ENCODE measurements at places on chromosomes 7 and 10.
A peak's percentile ranks its signal among the peaks of the same experiment; 100 is the strongest.

DNA sequence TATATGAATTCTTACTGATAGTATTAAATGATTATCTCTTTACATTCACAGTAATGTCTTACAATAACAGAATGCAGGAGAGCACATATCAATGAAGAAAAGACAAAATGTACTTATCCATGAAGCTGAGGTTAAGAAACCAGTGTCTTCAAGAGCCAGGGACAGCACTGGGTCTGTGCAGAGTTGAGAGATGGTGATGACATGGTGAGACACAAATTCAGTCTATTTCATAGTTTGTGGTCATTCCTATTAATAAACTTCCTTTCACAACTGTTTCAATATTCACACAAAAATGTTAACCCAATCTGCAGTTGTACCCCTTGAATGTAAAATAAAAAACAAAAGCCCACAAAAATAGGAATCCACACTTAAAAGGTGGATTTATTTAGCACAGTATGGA lies 5.3 kb upstream of the MAGI2 start:
- no peak for DNase-seq

DNA sequence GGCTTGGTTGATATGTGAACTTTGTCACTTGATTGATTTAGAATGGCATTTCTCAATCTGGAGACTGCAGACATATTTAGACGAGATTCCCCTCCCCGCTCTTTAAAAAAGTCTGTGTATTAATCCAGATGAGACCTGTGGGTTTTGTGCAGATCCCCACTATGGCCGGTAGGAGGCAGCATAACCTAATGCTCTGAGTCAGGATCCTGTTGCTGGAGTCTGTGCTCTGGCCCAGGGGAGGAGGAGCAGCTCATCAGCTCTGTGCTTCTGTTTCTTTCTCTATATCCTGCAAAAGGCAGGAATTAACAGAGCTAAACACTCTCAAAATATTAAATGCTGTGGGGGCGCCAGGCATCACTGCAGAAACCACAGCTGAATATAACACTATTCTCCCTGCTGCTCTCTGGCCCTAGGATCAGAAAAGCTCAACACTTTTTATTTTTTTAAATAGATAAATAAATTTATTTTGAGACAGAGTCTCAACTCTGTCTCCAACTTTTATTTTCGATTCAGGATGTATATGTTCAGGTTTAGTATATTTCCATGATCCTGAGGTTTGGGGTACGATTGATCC lies 23.9 kb upstream of the SEPHS1 start:
- DNase-seq: no peak

- no peak for DNase-seq
These were observed 164.9 kb downstream of the GFRA1 start for GRCh38 chr10:116108095-116108494.

- no peak for DNase-seq
These were observed 393 bp upstream of the DNAJC1 start for GRCh38 chr10:22003964-22004281.

DNA sequence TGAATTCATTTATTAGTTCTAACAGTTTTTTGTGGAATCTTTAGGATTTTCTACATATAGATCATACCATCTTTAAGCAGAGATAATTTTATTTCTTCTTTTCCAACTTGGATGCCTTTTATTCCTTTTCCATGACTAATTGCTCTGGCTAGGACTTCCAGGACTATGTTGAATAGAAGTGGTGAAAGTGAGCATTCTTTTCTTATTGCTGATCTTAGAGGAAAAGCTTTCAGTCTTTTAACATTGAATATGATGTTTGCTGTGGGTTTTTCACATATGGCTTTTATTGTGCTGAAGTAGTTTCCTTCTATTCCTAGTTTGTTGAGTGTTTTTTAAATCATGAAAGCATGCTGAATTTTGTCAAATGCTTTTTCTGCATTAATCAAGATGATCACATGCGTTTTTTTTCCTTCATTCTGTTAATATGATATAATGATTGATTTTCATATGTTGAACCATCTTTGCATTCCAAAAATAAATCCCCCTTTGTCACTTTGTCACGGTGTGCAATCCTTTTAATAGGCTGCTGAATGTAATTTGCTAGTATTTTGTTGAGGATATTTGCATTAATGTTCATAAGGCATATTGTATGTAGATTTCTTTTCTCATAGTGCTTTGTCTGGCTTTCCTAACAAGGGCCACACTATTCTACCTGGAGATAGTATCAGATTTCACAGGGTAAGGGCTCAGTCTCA lies 92.9 kb downstream of the ZNF467 start:
- no peak for DNase-seq

GRCh38 chr10:126945351-126946030 lies 40.3 kb downstream of the DOCK1 start:
- DNase-seq: no peak

DNA sequence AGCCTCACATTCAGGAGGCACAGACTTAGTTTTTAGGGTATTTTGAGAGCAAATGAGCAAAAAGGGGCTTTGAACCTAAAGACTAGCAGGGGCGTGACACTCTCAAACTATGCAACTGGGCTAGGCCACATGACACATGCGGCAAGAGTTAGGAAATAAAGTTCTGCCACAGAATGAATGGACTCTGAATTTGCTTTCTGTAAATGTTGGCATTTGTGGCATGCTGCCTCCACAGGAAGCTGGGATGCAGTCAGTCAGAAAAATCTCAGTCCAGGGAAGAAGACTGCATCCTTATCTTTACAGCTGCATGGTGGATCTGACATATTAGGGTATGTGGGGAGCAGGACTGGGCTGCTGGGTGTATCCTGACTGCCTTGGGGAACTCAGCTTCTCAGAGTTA lies 181.0 kb downstream of the COBL start:
- no peak for DNase-seq

DNA sequence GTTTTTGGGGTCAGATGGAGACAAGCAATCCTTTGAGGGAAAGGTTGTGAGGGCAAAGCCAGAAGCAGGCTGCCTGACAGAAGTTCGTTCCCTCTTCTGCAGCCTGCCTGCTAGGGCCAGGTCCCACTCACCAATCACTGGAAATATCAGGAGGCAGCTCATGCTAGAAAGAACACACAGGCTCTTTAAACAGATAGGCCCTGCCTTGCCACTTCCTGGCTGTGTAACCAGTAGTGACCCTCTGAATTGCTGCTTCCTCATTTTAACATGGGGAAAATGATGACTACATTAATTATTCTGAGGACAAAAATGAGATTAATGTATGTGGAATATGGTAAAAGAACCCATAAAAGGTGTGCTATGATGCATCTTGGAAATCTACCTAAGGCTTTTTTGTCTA lies 50.5 kb upstream of the MRLN start:
- DNase-seq: no peak

- peak; percentile 68 for DNase-seq
These were observed at the start of gene SORBS1 for GRCh38 chr10:95561177-95561863. Gene SORBS1, minus strand, starts transcription at chr10:95561371. Its CDS starts 120,236 bp downstream, at chr10:95441135.

GRCh38 chr10:6592080-6592479 lies 12.0 kb upstream of the PRKCQ start:
- no peak for DNase-seq

- no peak for DNase-seq
These were observed 257.8 kb upstream of the GNAI1 start for GRCh38 chr7:79876848-79877252.

All from stimulated activated CD4-positive, alpha-beta T cell treated with anti-CD3 and anti-CD28 coated beads, Interleukin-15, amount 100 ng/mL, for 1 hour (primary cell).